ENCODE measurements at places on chromosomes 5 and 9.
A peak's percentile ranks its signal among the peaks of the same experiment; 100 is the strongest.

GRCh38 chr5:127854520-127854919, 151.3 kb downstream of the CCDC192 start:
- no peak for DNase-seq

- DNase-seq, result no peak
Observed at GRCh38 chr5:53882006-53882675, 321.7 kb downstream of the NDUFS4 start.

GRCh38 chr9:116978155-116978554, 291.1 kb downstream of the TRIM32 start:
- no peak for DNase-seq

DNA sequence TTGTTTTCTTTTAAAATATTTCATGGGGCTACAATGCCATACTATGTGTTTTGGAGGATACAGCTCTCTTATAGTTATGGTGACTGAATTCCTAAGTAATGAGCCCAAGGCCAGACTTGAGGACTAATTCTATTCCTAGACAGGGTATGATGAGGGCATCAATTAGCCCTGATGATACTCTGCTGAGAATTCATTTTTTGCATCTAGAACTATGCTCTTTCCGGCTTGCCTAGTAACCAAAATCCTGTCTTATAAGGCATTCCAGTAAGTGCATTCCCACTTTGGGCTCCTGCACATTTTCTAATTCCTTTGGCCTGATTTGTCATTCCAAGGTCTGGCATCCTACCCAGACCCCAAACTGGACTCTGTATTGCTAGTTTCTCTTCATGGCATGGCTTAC, 62.4 kb downstream of the MAT2B start:
- no peak for DNase-seq

GRCh38 chr5:82561797-82562196, 283.6 kb upstream of the RPS23 start:
- no peak for DNase-seq

- DNase-seq, result no peak
Observed at GRCh38 chr5:169751490-169751889, 114.4 kb downstream of the DOCK2 start.

DNA sequence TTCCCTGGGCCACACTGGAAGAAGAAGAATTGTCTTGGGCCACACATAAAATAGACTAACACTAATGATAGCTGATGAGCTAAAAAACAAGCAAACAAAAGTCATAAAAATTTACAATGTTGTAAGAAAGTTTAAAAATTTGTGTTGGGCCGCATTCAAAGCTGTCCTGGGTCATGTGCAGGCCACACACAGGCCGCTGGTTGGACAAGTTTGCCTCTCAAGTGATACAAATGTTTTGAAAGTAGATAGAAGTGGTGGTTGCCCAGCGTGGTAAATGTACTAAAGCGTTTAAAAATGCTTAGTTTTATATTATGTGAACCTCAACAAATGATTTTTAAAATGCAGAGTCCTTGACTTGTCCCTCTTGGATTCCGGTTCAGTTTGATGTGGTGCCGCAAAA, 94.9 kb upstream of the TBCA start:
- no peak for DNase-seq

- no peak for DNase-seq
Observed at GRCh38 chr9:33498387-33498786, 24.7 kb upstream of the NOL6 start.

DNA sequence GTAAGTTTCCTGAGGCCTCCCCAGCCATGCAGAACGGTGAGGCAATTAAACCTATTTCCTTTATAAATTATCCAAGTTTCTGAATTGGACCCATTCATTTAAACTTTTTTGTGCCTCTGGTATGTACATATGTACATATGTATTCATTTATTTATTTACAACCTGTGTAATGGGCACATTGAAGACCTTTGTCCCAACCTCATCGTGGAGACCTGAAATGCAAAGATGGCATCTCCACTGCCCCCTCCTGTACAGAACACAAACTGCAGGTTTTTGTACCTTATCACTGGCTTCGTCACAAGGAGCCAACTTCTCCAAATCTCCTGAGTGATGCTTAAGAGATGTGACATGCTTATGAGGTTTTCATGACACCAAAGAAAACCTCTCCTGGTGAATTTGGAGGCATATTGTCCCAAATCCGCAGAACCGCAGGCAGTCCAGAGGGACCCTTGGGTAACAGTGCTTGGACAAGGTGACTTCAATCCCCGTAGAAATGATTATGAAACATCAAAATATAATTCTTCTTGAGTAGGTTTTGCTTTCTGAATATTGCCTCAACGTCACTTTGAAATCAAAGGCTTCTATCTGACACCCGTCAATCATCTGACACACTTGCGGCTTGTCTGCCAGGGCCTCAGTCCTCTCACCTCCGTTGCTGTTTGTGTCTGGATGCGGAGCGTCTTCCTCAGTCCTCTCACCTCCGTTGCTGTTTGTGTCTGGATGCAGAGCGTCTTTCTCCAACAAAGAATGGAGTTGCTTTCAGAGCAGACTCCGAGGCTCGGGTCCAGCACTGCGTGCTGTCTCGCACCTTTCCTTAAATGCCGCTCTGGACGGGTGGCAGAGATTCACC, 135.0 kb upstream of the IRX4 start:
- peak; percentile 29 for DNase-seq

- no peak for DNase-seq
Observed at GRCh38 chr5:71887680-71888079, 168.6 kb downstream of the CARTPT start.

DNA sequence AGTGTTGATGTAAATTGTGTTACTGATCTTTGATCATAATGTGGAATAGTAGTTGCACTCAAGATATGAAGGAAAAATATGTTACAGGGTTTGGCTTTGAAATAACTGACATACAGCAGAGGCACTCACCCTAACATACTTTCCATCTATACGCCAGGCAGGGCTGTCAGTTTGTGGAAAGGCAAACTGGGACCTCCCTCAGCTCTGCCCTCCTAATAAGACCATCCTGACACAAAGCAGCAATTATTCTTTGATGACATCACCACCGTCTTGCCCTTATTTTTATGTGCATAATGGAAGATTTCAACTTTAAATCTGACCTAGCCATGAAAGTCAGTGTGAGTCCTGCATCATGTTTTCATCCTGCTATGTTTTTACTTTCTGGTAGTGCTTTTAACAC, 42.9 kb downstream of the ITGA1 start:
- no peak for DNase-seq

DNA sequence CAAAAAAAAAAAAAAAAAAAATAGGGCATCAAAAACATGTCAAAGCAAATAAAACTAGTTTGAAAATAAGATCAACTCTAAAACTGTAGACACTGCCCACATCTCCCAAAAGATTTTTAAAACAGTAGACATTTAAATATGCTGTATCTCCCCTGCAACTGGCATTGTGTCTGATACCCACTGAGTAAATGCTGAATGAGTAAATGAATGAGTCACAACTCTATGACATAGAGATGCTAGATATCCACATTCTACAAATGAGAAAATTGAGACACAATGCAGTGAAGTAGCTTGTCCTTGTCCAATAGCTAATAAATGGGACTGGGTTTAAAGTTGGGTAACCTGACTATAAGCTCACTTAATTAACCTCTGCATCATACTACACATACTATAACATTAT, 14.1 kb upstream of the MAP1B start:
- no peak for DNase-seq

GRCh38 chr5:137880313-137880712, 8.9 kb upstream of the PKD2L2 start:
- no peak for DNase-seq

DNA sequence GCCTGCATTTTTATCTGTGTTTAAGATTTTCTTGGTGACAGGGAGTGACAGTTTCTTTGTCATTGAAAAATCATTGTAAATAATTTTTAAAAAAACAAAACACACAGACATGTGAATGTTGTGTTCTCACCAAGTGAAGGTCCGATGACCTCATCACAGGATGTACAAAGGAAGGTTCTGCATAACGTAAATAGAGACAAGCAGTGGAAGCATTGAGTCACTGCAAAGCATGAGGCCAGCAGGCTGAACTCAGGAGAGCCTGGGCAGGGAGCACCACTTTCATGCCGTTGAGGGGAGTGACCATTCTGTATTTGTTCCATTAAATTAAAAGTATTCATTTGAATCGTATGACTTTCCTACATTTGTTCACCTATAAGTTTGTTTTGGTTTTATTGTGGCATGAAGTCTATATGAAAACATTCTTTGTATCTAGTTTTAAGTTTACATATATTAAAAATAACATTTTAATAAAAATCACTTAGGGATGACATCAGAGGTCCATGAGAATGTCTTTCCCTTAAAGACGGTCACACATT, 70.4 kb upstream of the TLE1 start:
- no peak for DNase-seq

Measured in stimulated activated CD4-positive, alpha-beta T cell treated with anti-CD3 and anti-CD28 coated beads, TNF-alpha, amount 100 ng/mL, for 48 hours (primary cell).